ENCODE measurements at places on chromosomes 11 and 22.

GRCh38 chr11:66906061-66906733, 49.3 kb downstream of the LRFN4 start:
- DNase-seq = no peak

GRCh38 chr11:2460540-2461252, 15.9 kb downstream of the KCNQ1 start:
- DNase-seq = no peak

DNA sequence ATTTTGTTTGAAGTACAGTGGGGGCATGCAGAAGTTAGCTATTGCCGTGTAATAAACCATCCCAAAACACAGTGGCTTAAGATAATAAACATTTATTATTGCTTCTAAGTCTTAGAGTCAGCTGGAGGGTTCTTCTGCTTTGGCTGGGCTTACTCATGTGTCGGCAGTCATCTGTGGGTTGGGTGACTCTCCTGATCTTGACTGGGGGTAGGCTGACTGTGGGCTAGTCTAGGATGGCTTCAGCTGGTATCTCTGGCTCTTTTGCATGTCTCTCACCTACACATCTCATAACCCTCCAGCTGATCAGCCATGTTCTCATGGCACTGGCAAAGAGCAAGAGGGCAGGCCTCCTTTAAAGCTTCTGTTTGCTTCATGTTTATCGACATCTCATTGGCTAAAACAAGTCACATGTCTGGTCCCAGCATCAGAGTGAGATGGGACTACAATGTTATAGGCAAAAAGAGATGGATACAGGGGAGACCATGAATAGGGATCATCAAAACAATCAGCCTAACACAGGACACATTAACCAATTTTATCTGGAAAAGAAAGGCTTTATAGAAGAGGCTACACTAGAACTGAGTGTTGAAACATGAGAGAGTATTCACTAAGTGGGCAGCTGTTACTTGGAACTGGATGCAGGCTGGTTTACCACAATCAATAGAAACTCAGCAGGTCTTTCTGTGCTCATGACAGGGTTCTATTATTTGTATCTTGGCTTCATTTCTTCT, 5.1 kb downstream of the LRRC51 start:
- no peak for DNase-seq

- no peak for DNase-seq
Observed at GRCh38 chr11:9273376-9274336, 8.5 kb upstream of the DENND5A start.

DNA sequence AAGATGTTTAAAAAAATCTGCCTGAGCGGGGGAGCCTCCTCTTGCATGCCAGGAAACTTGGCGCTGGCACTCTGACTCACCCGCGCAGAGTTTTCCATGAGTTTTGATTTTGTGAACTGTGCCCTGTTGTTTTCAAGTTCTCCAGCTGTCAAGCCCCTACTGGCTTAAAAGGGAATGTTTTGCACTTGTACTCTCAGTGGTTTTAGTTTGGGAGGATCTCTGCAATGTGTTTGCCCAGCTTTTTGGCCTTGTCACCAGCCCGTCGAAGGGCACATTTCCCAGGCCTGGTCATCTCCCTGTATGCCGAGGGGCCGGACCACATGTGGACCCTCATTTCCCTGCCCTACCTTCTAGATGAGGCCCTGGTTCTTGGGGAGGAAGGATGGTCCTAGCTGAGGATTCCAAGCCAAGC, 12.2 kb downstream of the MRGPRF start:
- no peak for DNase-seq

- no peak for DNase-seq
Observed at GRCh38 chr22:28464127-28464526, 215.5 kb downstream of the TTC28 start.

DNA sequence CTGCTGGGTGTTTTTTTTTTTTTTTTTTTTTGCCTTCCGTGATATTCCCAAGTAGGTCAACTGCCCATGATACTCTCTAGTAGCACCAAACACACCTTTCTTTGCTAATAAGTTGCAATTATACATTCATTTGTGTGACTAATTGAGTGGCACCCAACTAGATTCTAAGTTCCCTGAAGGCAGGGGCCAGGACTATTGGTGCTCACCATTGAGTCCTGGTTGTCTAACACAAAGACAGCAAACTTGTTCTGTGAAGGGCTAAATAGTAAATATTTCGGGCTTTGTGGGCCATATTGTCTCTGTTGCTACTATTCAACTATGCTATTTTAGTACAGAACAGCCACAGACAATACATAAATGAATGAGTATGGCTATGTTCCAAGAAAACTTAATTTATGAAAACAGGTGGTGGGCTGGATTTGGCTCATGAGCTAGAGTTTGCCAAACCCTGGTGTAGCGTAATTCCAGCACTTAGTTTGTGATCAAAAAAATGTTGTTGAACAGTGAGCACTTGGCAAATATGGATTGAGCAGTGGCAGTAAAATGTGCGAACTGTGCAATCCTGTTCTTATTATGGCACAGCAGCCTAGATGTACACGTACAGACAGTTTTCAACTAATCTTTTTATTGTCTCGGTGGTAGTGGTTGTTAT, 11.3 kb downstream of the ENDOD1 start:
- no peak for DNase-seq

DNA sequence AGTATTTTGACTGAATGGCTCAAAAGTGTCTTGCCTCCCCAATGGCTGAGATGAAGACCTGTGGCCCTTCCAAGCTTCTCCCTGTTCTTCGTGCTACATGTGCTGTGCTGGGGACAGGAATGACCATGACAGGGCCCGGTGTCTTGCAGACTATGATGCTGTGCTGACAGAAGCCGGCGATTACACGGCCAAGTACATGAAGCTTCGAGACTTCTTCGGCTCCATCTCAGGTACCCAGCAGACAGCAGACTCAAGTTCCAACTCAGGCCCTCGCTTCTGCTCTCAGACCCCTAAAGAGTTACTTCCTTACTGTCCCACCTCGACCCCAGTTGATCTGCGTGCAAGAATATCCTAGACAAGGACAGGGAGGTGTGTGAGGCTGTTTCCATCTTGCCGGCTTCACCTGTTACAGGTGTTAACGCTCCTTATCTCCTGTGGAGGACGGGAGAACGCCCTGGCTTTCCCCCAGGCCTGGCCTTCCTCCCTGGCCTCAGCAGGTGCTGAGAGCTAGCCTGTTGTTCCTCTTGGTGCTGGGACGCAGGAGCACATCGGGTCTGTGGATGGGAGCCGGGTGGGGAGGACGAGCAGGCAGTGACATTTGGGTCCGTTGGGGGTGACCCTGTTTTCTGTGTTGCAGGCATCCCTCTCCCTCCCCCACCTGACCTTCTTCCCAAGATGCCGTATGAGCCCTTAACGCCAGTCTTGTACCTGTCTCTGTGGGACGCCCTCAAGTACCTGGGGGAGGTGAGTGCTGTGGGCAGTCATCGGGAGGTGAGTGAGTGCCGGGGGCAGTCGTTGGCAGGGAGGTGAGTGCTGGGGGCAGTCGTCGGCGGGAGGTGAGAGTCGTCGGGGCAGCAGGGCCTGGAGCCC, 38.1 kb downstream of the GLB1L2 start:
- no peak for DNase-seq

DNA sequence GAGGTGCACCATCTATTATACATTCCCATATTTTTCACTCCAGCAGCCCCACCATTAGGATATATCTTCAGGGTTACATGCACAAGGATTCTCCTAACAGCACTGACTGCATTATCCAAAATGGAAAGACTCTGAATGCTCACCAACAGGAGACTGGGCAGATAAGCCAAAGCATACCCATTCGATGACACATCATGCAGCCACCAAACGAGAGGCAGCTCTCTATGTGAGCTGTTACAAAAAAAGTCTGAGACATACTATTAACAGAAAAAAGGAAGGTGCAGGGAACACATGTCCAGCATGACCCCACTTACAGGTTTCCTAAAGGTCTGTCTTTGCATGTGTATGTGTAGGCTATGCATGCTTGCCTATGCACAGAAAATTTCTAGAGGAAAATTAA, 12.4 kb upstream of the SERPIND1 start:
- DNase-seq = no peak

DNA sequence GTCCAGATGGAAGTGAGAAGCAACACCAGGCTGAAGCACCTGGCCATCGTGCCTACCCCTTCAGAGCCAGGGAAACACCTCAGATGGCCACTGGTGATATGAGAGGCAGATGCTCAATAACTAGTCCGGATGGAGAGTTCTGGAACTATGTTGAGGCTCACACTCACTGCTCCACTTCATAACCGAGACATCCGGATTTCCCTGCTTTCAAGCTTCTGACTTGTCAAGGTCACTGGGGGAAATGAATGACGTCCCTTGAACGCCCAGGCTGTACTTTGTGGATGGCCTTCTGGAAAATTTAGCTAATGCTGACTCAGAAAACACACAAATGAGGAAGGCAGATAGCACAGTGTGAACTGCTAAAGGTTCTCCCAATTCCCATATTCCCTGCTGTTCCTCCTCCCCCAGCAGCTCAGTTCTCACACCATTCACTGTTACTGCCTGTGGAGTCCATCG, at the start of gene LYVE1:
TSS of gene LYVE1 (minus strand) at position 180 of the 456 bp plus-strand sequence. CDS start at position 47, 133 bp downstream.
- DNase-seq = no peak

- DNase-seq = no peak
Observed at GRCh38 chr11:110966131-110966530, 253.9 kb upstream of the ARHGAP20 start.

GRCh38 chr22:36606114-36606513, 77.1 kb upstream of the EIF3D start:
- peak; percentile 6 for DNase-seq

GRCh38 chr11:10611979-10612862, 43.8 kb upstream of the LYVE1 start:
- DNase-seq = no peak

GRCh38 chr11:14444441-14445189, 55.0 kb downstream of the COPB1 start:
- no peak for DNase-seq

DNA sequence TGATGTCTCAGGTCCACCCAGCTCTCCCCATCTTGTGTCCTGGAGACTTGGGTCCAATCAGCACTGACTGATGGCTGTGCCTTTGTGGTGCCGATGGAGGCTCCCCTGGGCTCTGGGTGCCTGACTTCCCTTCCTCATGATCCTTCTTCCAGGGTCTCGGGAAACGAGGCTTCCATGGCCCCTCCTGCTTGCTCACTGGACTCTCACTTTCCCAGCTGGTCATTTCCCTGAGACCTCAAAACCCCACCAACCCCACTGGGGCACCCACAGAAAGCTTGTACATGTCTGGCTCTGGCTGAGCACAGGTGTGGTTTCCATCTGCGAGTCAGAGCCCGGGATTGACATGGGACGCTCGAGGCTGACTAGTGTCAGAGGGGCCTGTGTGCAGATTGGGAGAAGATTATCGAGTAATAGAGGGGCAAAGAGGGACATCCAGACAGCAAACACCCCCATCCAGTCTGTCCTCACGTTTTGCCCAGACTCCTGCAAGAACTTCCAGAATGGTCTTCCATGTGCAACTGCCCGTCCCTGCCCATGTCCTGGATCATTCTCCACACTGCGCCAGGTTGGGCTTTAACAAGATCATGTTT, 15.1 kb downstream of the APOL1 start:
- DNase-seq = no peak

GRCh38 chr22:44012162-44012561, 11.9 kb upstream of the PARVB start:
- DNase-seq = no peak

DNA sequence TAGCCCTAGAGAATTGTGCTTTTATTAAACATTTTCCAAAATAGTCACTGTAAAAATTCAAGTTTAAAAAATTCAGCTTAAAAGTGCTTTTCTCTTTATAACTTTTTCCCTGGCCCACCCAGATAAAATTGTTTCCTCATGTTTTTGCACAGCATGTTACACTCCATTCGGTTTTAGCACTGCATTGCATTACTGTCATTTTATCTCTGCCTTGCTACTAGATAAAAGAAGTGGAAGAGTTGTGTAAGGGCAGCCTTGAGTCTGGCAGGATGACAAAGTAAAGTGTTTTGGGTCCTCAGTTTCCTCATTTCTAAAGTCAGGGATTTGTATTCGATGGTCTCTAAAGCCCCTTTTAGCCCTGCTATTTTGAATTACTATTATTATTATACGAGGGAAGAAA, 99.8 kb downstream of the ATM start:
- no peak for DNase-seq

- no peak for DNase-seq
Observed at GRCh38 chr11:86632499-86633269, 39.7 kb downstream of the ME3 start.

- DNase-seq = no peak
Observed at GRCh38 chr11:111840143-111840542, 31.2 kb downstream of the ALG9 start.

- no peak for DNase-seq
Observed at GRCh38 chr11:109963101-109963500, 130.1 kb upstream of the ZC3H12C start.

DNA sequence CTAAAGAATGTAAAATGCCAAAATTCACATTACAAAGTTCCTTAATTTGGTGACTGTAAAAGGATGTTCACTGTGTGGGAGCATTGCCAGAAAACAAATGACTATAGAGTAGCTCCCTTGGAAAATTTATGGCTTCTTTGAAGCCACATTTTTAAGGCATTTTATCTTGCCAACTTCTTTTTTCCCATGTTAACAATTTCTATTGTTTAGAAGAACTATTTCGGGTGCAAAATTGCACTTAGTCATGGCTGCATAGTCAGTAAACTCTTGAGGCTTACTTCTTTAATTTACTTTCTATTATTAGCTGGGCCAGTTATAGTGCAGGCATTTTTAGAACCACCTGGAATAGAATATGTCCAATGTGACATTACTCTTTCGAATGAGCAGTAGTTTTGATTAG, 515.3 kb downstream of the JRKL start:
- DNase-seq = no peak

- DNase-seq = no peak
Observed at GRCh38 chr22:36587289-36588154, 58.6 kb upstream of the EIF3D start.

DNA sequence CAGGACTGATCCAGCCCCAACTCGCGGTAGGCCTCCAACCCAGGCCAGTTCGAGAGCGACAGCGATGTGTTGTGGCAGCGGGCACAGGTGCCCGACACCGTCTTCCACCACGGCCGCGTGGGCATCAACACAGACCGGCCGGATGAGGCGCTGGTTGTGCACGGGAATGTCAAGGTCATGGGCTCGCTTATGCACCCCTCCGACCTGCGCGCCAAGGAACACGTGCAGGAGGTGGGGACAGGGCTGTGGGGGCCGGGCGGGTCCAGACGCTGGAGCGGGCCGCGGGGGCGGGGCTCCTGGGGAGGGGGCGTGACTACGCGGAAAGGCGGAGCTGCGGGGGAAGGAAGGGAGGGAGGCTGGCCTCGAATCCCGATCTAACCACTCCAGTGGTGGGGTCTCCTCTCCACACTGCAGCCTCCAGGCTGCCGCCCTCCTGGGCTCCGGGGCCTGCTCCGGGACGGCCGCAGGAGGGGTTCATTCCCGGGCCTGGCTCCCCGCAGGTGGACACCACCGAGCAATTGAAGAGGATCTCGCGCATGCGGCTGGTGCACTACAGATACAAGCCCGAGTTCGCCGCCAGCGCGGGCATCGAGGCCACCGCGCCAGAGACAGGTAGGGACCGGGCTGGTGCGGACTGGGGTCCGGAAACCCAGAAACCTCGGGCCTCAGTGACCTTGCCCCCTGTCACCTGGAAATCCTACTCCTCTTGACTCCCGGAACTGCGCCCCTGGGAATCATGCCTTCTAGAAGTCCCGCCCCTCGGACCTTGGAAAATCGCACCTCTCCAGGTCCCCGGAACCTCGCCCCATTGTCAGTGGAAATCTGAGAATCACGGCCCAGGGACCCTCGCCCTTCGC, 14.9 kb downstream of the TMEM258 start:
- DNase-seq = peak; percentile 7

- DNase-seq = no peak
Observed at GRCh38 chr11:5700421-5701054, 10.9 kb downstream of the TRIM22 start.

Data from NCI-H1105 (cell line).